ENCODE measurements at places on chromosomes 2 and 18. TPM values are rescaled to one million over a fixed set of nuclear protein-coding genes. Genes with fewer than 3 reads are reported as not detected.
A peak's percentile ranks its signal among the peaks of the same experiment; 100 is the strongest.

The QPCT gene
- total RNA-seq, result 0.95 TPM

- H3K4me1 ChIP-seq, result peaks cover 10% of the 10 kb centered on the region
- no peaks in the 10 kb centered on the region for H3K36me3 ChIP-seq
- no peak overlapping the region for H3K4me3 ChIP-seq
- DNase-seq, result no peak
Observed at GRCh38 chr2:63046961-63047320, 3.7 kb upstream of the OTX1 start.

DNA sequence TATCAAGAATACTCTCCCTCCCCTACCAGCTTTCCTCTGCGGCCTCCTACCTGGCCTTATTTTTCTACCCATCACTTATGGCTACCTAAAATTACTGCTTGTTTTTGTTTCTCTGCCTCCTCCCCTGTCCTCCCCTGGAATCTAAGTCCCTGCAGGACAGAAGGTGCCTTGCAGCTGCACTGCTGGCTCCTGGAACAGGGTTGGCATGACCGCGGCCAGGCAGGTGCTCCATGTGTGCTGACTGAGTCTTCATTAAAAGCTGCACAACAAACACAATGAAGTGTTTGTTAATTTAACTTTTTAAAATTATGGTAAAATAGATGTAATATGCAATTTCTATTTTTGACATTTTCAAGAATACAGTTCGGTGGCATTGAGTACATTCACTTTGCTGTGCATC is 171.9 kb upstream of the FHL2 start:
- no peak for DNase-seq
- H3K4me3 ChIP-seq, result no peak overlapping the region
- H3K4me1 ChIP-seq, result no peaks in the 10 kb centered on the region
- H3K36me3 ChIP-seq, result no peaks in the 10 kb centered on the region
- H3K27ac ChIP-seq, result no peak overlapping the region

GRCh38 chr2:39568561-39569006 is 97.1 kb upstream of the TMEM178A start:
- H3K4me3 ChIP-seq, result no peak overlapping the region
- no peak overlapping the region for H3K27ac ChIP-seq
- peaks cover 9% of the 10 kb centered on the region for H3K4me1 ChIP-seq
- H3K36me3 ChIP-seq, result no peaks in the 10 kb centered on the region
- DNase-seq, result no peak
- no peaks in the 10 kb centered on the region for H3K27me3 ChIP-seq

DNA sequence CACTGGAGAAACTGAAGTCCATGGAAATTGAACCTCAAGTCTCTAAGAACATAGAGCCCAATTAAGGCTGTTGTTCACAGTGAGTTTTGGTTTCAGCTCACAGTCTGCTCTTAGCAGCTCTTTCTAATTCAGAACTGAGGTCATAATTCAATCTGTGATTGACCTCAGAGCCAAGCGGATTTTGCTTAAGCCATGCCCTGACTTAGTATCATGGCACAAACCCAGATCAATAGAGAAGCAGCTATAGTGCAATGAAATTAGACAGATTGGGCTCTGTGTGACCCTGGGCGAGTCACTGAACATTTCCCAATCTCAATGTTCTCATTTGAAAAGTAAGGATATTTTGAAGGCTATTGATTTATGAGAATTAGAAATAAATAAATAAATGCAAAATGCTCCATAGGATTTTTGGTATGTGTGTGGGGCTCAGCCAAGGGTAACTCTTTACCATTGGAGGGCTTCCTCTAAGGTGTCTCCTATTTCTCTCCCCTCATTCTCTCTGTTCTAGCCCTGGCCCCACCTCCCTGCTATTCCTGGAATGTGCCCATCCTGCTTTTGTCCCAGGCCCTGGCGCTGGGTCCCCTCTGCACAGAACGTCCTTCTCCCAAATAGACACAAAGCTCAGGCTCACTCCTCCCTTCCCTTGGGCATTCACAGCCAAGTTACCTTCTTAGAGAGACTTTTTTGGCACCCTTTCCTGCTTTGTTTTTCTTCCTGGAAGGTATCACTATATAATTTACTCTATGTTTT is 239.6 kb downstream of the LPIN1 start:
- no peak overlapping the region for H3K4me3 ChIP-seq
- no peaks in the 10 kb centered on the region for H3K27me3 ChIP-seq
- no peaks in the 10 kb centered on the region for H3K4me1 ChIP-seq
- H3K36me3 ChIP-seq, result no peaks in the 10 kb centered on the region

DNA sequence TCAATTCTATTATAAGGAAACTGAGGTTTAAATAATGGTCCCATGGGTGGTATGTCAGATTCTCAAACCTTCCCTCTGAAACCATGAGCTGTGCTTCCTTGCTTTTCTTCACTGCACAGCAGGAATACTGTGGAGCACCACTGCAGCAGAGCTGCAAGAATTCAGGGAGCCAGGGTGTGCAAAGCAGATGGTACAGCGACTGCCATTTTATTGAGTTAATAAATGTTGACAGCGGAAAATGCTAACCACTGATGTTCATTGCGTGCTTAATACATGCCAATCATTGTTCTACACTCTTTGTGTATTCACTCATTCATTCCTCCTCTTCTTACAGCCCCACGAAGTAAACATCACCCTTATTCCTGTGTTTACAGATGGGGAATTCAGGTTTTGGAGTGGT is 152.2 kb upstream of the THSD7B start:
- H3K4me1 ChIP-seq, result no peaks in the 10 kb centered on the region
- H3K27me3 ChIP-seq, result no peaks in the 10 kb centered on the region
- no peak overlapping the region for H3K27ac ChIP-seq
- DNase-seq, result no peak
- no peaks in the 10 kb centered on the region for H3K36me3 ChIP-seq

DNA sequence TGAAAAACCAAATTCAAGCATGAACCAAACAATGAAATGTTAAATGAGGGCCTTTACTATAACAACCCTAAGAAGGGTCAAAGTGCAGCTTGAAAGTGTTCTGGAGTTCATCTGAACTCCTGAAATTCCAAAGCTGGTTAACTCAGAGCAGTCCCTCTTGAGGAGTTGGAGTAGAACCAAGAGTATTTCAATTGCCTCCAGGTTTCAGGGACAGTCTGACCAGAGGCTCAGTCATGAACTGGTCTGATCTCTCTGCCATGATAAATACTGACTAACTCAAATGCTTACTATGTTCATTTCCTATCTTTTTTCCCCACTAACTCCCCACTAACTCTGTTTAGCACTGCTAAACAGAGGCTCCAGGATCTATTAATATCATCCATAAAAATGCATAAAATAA is 2.7 kb downstream of the STARD7 start:
- no peak overlapping the region for H3K4me3 ChIP-seq
- H3K27me3 ChIP-seq, result no peaks in the 10 kb centered on the region
- no peaks in the 10 kb centered on the region for H3K36me3 ChIP-seq
- H3K27ac ChIP-seq, result no peak overlapping the region
- DNase-seq, result no peak
- H3K4me1 ChIP-seq, result peaks cover 22% of the 10 kb centered on the region

DNA sequence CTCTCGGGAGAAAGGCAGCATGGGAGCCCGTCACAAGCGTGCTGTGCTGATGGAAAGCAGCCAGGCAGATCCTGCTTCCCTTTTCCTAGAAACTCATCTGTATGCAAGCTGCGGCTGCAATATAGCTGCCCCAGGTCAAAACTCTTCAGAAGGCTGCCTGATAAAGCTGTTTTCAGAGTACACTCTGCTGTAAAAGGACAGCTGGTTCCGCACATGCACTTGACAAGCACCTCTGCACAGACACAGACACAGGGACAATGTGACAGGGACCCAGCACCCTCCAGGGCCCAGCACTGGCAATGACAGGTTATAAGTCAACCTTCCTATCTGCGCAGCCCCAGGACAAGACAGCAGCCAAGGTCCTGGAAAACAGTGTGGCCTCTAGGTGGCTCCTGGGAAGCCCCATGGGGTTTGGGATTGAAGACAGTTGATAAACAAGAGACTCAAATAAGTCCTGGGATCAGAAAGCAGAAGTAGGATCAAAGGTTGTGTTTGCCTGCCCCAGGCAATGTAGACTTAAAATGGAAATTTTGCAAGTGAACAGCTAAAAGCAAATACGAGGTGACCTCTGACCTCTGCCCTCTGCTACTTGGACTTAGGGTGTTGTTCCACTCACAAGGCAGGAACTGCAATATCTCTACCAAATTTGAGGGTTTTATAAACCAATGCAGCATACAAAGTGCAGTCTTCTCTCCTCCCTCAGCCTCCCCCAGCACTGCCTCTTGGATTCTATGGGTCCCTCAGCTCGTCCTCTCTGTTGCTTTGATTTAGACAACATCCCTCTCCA is 16.9 kb downstream of the SLC66A2 start:
- no peaks in the 10 kb centered on the region for H3K36me3 ChIP-seq
- H3K27ac ChIP-seq, result no peak overlapping the region
- DNase-seq, result peak; percentile 9

The APOB gene
- total RNA-seq, result 0.46 TPM

DNA sequence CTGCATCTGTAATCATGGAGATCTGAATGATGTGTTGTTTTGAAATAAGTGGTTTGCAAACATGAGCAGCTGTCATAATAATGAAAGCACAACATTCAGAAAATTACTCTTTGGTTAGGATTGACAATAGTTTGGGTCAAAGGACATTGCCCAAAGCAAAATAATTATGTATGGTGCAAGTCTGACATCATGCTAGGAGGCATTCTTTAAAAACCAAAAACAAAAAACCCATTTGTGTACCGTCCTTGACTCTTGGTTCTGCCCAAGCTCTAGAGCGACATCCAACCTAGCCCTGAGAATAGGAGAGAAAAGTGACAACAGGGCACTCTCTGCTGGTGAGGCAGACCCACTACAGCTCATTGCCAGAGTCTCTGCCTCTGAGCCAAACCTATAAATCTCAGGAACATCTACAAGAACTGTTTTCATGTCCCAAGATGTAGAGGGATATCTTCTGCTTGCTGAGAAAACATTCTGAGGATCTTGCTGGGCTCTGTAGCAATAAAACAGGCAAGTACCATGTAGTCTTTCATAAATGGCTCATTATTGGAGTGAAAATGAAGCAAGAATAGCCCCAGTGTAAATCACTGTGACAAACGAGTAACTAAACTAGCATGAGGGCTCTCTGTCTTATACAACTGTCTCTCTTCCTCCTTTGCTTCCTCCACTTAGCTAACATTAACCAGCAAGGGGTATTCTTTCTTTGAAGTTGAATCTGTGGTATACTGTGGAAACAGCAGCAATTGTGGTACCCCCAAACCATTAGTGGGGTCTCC is 266.8 kb upstream of the CXCR4 start:
- H3K4me1 ChIP-seq, result no peaks in the 10 kb centered on the region
- no peak overlapping the region for H3K27ac ChIP-seq
- no peak for DNase-seq
- H3K4me3 ChIP-seq, result no peak overlapping the region
- H3K27me3 ChIP-seq, result no peaks in the 10 kb centered on the region
- no peaks in the 10 kb centered on the region for H3K36me3 ChIP-seq

- no peaks in the 10 kb centered on the region for H3K36me3 ChIP-seq
- no peaks in the 10 kb centered on the region for H3K27me3 ChIP-seq
- no peak overlapping the region for H3K4me3 ChIP-seq
- H3K4me1 ChIP-seq, result no peaks in the 10 kb centered on the region
- no peak overlapping the region for H3K27ac ChIP-seq
- no peak for DNase-seq
Observed at GRCh38 chr18:38427234-38427633, 861.6 kb upstream of the CELF4 start.

DNA sequence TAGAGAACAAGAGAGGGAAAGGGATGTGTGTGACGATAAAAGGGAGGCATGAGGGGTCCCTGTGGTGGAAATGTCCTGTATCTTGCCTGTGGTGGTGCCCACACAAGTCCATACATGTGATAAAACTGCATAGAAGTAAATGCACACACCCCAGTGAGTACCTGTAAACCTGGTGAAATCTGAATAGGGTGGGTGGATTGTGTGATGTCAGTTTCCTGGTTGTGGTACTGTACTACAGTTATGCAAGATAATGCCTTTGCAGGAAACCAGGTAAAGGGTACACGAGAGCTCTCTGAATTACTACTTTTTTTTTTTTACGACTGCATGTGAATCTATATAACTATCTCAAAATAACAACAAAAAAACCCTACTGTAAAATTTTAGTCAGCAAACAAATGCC is 22.1 kb downstream of the SERPINE2 start:
- H3K4me1 ChIP-seq, result peaks cover 5% of the 10 kb centered on the region
- H3K27ac ChIP-seq, result no peak overlapping the region
- no peak overlapping the region for H3K4me3 ChIP-seq
- DNase-seq, result no peak

- no peak for DNase-seq
- no peaks in the 10 kb centered on the region for H3K27me3 ChIP-seq
- H3K4me3 ChIP-seq, result no peak overlapping the region
- no peaks in the 10 kb centered on the region for H3K36me3 ChIP-seq
Observed at GRCh38 chr2:230762317-230762896, 49.8 kb downstream of the CAB39 start.

The SERPINB5 gene
- 0.23 TPM for total RNA-seq

DNA sequence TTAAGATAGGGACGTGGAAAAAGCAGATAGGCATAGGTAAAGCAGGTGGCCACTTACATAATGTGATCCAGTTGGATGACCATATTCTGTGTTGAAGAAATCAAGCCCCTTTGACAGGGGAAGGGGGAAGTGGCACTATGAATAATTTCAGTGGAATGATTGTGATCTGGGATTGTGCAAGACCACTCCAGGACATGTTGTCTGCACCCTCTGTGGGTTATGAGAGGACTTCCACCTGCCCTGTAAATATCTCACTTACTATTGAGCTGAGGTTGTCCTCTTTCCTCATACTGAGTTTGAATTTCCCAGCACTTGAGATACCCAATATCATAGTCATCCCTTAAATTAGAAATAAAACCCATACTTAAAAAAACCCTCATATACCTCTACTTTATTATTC is 220.7 kb downstream of the IRS1 start:
- H3K36me3 ChIP-seq, result no peaks in the 10 kb centered on the region
- DNase-seq, result no peak
- no peaks in the 10 kb centered on the region for H3K27me3 ChIP-seq
- no peak overlapping the region for H3K27ac ChIP-seq
- no peak overlapping the region for H3K4me3 ChIP-seq
- H3K4me1 ChIP-seq, result no peaks in the 10 kb centered on the region

The ONECUT2 gene
- 0.10 TPM for total RNA-seq

DNA sequence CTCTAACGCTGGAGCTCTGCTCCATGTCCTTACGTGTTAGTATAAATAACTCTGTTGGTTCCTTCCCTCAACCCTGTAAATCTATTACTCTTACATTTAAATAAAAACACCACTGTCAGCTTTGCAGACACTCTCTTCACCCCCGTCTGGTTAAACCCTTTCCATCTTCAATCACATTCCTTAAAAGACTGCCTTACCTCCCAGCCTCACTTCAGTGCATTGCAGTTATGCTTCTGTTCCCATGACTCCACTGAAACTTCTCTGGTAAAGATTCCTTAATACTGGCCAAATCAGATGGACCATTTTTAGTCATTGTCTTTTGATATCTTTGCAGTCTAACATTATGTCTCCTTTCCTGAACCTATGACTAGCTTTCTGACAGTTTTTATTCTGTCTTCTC is 61.7 kb downstream of the EML4 start:
- H3K27me3 ChIP-seq, result no peaks in the 10 kb centered on the region
- H3K4me3 ChIP-seq, result no peak overlapping the region
- no peak for DNase-seq
- H3K36me3 ChIP-seq, result no peaks in the 10 kb centered on the region

DNA sequence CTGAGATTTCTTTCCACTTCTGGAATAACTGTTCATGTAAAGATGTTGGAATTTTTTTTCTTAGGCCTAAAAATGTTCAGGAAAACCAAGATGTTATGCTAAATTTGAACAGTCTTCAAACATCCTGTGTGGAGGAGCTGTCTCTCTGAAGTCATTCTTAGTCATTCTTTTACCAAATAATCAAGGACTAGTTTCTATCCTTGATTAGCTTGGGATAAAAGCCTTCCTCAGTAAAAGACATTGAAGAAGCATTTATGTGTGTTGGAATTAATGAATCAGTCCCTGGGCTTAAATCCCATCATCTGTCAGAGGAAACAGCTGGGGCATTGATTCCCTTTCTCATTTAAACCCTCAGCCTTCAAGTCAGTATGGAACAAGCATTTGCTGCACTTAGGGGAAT is 300.1 kb upstream of the NXPH2 start:
- DNase-seq, result no peak
- no peak overlapping the region for H3K27ac ChIP-seq
- no peaks in the 10 kb centered on the region for H3K27me3 ChIP-seq
